ENCODE measurements at places on chromosomes 2 and 18.

DNA sequence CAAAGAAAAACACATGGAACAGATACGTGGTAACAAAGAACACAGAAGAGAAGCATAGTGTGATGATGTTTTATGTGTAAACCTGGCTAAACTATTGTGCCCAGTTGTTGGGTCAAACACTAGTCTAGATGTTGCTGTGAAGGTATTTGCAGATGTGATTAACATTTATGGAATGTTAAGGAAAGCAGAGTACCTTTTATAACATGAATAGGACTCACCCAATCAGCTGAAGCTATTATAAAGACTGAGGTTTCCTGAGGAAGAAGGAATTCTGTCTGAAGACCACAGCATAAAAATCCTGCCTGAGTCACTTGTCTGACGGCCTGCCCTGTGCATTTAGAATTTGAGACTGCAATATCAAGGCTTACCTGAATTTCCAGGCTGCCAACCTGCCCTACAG lies 253.1 kb downstream of the DYM start:
- DNase-seq: no peak

- DNase-seq: no peak
These were observed 199.7 kb downstream of the TNS1 start for GRCh38 chr2:217802876-217803652.

GRCh38 chr18:52008330-52008729 lies 331.7 kb upstream of the DCC start:
- DNase-seq: no peak

GRCh38 chr2:96869281-96869821 lies 529 bp downstream of the SEMA4C start:
- DNase-seq: peak; percentile 90

DNA sequence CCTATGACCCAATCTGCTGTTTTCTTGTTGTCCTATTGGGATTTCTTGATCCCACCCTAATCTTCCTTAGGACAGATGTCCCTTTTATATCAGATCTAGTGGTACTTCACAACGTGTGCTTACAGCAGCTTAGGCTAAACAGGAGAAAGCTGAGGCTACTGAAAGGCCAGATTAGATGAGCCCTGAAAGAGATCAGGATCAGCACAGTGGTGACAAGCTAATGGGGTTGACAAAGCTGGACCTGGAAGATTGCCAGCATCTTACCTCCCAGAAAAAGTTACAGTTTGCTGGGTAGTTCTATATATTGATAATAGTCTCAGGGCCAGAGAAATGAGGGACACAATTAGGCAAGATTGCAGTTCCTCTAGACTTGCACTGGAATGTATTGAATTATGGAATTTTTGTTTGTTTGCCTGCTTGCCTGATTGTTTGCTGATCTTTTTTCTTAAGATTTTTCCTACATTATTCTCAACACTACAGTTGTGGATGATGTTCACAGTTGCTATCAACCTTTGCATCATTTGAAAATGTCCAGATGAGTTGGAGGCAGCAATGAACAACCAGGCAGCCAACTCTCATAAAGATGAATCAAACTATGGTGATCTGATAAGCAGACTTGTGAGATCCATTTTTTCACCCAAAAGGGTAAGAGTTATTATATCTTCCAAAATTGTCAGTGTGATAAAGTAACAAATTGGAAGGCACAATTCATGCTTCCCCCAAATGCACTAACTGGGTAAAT lies 49.1 kb upstream of the PIK3C3 start:
- no peak for DNase-seq

- DNase-seq: no peak
These were observed 67.3 kb downstream of the CTNNA2 start for GRCh38 chr2:79580175-79580574.

DNA sequence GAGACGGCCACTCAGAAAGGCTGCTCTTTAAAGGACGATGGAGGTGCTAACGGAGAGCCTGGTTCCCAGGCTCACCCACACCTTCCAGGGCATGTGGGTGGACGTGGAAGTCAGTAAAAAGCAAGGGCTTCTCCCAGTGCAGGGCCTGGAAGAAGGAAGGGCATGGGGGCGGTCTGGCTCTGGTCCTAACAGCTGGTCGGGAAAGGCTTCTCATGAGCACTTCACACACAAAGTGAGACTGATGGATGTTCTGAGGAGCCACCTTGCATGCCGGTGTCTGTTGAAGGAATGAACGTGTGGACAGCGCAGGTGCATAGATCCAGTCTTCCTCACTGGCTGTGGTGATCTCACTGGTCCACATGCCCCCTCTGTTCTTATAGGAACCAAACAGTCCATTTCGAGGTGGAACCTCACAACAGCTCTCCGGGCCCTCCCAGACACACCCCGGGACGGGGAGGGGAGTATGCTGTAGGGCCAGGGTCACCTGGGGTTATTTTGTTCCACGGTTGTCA lies 90.6 kb upstream of the UXS1 start:
- DNase-seq: no peak

GRCh38 chr2:96273763-96274162 lies 7.7 kb downstream of the CIAO1 start:
- DNase-seq: no peak

DNA sequence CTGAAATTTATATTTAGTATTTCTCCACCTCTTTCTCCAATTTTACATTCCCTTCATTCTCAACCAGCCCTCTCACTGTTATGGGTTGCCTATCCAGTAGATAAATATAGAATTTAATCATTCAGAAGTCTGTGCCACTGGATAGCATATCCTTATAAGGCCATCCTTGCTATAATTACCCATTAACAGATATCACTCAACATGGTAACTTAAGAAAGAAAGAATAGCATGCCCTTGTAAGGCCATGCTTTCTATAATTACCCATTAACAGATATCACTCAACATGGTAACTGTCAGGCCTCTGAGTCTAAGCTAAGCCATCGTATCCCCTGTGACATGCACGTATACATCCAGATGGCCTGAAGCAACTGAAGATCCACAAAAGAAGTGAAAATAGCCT lies 1137.4 kb upstream of the FAM98A start:
- no peak for DNase-seq

DNA sequence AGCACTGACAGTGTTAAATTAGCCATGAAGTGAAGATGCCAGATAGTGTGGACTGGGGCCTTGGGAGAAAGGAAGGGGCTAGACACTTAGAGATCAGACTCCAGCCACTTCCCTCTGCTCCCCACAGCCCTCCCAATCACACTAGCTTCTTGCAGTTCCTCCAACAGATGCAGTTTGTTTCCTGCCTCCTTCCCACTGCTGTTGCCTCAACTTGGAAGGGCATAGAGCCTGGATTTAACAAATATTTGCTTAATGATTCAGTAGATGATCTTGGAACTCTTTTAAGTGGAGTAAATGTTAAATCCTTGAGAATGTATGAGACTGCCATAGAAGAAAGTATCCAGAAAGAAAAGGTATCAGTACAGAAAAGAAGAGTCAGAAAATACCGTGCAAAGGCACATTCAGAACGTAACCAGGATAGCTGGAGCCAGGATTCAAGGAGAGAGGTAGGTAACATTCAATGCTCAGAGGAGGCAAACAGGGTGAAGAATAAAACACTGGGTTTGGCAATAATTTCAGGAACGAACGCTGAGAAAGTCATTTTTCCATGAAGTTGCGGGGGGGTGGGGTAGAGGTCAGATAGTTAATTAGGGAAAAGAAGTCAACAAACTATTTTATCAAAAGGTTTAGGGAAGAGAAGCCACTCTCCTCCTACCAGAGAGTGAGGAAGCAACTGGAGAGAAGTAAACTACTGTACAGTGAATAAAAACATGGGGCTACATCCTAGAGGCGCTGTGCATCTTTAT lies 1.3 kb upstream of the BZW1 start:
- peak; percentile 48 for DNase-seq

GRCh38 chr2:216418981-216419380 lies 6.7 kb downstream of the SMARCAL1 start:
- DNase-seq: no peak

GRCh38 chr2:220373878-220374277 lies 746.4 kb downstream of the SLC4A3 start:
- no peak for DNase-seq

GRCh38 chr2:222241128-222241870 lies 57.5 kb downstream of the PAX3 start:
- no peak for DNase-seq

DNA sequence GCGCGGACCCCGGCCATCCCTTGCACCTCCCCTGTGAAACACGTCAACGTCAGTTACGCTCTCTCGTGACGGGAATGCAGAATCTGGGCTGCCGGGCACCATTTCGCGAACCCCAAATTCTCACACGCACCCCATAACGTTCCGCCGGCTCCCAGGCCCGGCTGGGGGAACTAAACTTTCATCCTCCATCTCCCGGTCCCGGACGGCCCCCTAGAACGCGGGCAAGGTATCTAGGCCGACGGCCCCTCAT lies 544 bp downstream of the DNAJC27 start:
- DNase-seq: no peak

DNA sequence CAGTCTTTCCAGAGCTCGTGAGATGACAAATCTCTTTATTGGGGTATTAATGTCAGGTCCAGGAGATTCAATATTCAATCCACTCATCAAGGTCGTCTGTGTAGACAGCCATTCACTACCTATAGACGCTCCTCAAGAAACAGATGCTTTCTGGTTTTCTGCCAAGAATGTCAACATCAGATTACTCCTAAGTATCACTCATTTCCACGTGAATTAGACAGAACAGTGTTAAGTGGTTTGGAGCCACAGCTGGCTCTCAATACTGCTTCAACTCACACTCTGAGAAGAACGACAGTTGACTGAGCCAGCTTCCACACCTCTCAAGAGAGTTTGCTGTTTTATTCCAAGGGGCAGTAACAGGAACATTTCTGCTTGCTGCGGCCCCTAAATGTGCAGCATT lies 113.5 kb upstream of the NEDD4L start:
- DNase-seq: no peak

DNA sequence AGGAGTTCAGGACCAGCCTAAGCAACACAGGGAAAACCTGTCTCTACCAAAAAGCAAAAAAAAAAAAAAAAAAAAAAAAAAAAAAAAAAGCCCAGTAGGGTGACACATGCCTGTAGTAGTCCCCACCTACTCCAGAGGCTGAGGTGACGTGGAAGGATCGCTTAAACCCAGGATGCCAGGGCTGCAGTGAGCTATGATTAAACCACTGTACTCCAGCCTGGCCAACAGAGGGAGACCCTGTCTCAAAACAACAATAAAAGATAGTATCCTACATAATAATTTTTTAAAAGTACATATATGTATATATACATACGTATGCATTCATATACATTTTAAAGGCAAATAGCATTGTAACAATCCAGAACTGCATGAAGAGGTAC lies 51.7 kb downstream of the SOS1 start:
- DNase-seq: no peak

GRCh38 chr2:241417626-241418025 lies 61.5 kb downstream of the FARP2 start:
- no peak for DNase-seq

GRCh38 chr2:147829106-147829505 lies 15.7 kb upstream of the ACVR2A start:
- DNase-seq: no peak

DNA sequence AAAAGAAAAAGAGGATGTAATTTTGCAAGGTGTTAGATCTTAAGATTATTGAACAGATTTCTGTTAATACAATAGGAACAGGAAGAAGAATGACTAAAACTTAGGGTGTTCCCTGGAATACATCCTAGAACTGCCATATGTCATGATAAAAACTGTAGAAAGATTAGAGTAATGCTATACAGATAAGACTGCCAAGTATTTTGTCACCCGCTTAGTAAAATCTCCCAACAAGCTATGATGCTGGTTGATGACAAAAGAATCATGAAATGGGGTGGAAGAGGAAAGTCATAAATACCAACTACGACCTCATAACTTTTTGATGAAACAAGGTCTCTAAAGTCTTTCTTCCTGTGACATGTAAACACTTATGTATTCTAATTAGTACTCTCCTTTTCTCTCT lies 163.6 kb upstream of the COL3A1 start:
- no peak for DNase-seq

DNA sequence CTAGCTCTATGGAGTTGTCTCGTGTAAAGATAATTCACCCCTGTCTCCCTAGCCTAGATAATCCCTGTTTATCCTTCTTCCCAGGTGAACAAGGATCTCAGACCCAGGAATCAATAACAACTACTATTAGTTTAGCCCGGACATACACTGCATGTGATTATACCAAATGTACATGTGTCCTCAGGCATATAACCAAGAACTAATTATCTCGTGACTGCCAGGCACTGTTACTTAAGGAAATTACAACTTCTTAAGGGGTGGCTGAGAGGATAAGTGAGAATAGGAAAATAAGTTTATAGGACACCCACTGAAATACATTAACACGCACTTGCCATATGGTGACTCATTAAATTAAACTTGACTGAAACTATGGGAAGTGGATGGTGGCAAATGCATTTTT lies 126.6 kb downstream of the CNTNAP5 start:
- DNase-seq: no peak

- DNase-seq: no peak
These were observed 445.8 kb upstream of the NXPH2 start for GRCh38 chr2:139225961-139226360.

- no peak for DNase-seq
These were observed 411.2 kb upstream of the PIK3C3 start for GRCh38 chr18:41543815-41544214.

DNA sequence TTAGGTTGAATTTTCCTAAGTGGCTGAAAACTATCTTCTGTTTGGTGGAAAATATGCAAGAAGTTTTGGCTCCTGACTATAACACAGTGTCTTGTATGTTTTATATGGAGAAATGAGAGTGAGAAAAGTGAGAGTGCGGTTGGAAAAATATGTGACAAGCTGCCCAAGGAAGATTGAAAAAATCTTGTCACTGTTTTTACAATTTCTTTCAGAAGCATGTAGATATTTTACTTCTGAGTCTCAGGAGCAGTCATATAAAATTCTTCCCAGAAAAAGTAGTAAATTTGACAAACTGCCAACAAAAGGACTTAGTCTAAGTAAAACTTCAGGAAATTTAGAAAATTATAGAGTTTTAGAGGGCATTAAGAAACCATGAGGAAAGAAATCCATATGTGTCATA lies 19.4 kb upstream of the RMND5A start:
- no peak for DNase-seq

GRCh38 chr2:218400167-218400929 lies 680 bp downstream of the CTDSP1 start:
- peak; percentile 67 for DNase-seq

- no peak for DNase-seq
These were observed 50.4 kb downstream of the C1QL2 start for GRCh38 chr2:119108186-119108585.

GRCh38 chr2:13091861-13092378 lies 375.2 kb downstream of the TRIB2 start:
- DNase-seq: no peak

DNA sequence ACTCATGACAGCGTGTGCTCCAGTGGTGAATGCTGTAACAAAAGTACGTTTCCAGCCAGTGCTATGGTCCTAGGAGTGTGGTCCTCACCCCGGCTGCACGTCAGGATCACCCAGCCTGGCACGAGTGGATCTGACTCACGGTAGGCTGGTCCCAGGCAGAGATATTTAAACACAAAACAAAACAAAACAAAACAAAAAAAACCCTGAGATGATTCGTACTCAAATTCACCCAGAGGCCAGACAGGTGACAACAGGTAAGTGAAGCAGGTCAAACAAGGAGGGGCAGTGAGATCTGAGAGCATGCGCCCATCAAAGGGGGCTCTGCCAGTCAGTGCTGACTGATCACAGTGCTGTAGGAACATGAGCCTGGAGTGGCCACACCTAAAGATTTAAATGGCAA lies 43.2 kb downstream of the C2orf76 start:
- no peak for DNase-seq

- peak; percentile 79 for DNase-seq
These were observed 229.4 kb downstream of the HAUS1 start for GRCh38 chr18:46333431-46334135.
